ENCODE measurements at places on chromosomes 12 and 14.

DNA sequence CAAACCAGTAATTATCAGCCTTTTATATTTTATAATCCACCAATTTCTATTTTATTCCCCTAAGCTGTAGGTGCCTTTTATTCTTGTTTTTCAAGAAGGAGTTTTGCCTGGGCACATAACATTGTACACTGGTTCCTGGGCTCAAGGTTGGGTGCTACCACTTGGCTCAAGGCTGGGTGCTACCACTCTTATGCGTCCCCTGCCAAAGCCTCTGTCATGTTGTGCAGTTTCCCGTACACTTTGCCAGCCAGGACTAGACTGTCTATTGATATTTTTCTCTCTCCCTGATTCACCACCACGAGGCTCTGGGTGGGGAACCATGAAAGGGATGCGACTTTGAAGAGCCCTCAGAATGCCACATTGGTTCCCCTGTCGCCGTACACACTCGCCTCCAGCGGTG, 52.5 kb upstream of the VASH1 start:
- no peak for DNase-seq

DNA sequence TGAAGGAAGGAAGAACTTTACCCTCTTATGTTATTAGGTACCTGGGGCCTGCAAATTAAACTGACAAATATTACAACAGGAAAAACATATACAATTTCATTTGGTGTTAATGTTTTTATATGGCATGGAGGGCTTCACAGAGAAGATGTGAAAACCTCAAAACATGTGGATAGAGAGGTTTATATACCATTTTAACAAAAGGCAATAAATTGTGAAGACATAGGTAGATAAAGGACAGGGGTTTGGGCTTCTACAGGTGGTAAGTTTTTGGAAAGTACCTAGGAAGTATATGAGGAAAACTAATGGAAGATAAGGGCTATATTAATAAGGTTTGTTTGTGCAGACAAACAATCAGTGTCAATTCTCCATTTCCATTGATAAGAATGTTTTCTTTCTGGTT, 95.1 kb upstream of the ATF7IP start:
- DNase-seq = no peak

GRCh38 chr12:131642101-131642540, 68.8 kb upstream of the SFSWAP start:
- no peak for DNase-seq

DNA sequence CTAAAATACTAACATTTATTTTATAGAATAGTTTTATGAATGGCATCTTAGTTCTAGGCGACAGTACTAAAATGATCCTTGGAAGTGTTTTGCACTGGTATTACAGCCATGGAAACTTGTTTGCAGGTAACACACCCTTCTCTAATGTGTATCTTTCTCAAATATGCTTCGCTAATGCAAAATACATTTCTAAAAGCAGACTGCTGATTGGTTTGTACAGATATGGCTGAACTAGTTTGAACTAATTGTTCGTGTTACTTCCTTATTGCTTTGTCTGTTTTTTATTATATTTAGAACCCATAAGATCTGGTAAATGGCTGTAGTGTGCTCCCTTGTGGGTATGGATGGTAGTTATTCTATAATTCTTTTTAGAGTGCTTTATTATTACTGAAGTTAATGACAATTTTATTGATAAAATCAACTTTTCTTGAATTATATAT, 53.0 kb downstream of the ATF7IP start:
- DNase-seq = no peak

GRCh38 chr12:116324654-116325335, 47.3 kb upstream of the MED13L start:
- no peak for DNase-seq

GRCh38 chr12:14854586-14855183, 11.4 kb upstream of the ART4 start:
- DNase-seq = no peak

GRCh38 chr14:93375673-93376156, 28.7 kb downstream of the COX8C start:
- peak; percentile 47 for DNase-seq

DNA sequence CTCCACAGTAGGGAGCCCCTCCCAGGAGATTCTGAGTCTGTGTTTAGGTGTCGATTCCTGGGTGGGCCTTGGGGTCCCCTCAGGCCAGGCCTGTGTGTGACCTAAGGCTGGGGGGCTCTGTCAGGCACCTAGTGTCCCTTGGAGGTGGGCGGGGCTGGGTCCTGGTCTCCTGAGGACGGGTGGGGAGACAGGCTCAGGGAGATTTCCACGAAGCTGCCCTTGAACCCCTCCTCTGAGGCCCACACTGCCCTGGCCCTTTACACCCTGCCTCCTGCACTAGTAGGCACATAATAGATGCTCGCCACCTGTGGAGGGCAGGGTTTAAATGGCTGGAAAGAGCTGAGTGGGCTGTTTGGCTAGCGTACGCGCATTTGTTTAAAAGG, 32.9 kb downstream of the MEG3 start:
- DNase-seq = no peak

DNA sequence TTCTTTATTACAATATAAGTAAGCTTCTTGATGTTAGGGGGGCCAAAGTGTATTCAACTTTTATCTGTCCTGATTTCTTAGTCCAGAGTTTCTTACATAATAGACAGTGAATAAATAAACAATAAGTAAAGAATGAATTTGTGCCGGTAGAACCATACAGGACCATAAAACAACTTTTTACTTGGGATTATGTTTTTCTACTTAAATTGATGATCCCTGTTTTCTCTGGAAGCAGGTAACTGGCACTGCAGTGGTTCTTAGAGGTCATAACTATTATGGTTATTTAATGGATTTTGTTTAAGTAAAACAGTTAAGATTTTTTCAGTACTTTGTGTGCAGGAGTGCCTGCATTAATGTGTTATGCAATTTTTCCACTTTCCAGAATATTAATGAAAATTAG, 10.5 kb downstream of the CAND1 start:
- no peak for DNase-seq

- no peak for DNase-seq
Measured at GRCh38 chr12:94898388-94898787, 105.1 kb downstream of the NDUFA12 start.

GRCh38 chr14:70382536-70382935, 23.1 kb upstream of the COX16 start:
- no peak for DNase-seq

DNA sequence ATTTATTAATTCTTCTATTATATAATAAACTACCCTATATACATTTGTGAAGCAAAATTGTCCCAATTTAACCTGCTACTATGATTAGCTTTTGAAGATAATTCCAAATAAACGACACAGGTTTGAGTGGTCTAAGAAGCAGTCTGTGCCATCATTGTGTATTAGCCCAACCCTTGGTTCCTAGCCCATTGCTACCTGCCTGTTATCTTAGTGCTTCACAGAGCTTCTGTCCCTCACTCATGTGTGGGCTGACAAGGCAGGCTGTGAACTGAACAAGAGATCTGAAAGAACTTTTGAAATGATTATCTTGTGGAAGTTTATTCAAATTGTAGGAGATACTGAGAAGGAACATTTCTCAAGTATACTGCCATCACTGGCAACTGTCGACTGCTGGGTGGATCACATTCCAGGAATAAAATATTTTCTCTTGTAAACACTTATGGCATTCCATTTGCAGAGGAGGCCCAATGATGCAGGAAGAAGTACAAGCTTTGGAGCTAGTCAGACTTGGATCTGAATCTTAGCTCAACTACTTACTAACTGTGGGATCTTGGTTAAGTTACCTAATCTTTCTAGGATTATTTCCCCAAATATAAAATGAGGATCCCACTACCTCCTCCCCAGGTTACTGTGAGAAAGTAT, 7.8 kb upstream of the MTERF2 start:
- DNase-seq = no peak

DNA sequence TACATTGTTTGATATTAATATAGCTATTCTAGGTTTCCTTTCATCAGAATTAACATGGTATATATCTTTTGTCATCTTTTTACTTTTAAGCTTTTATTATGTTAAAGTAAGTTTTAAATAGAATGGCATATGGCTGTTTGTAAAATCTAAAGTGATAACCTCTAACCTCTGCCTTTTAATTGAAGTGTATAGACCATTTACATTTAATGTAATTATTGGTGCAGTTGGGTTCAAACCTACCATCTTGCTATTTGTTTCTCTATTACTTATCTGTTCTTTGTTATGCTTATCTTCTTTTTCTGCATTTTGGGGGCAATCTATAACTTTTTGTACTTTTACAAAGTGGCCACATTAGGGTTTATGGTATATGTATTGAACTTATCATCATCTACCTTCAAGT, 35.8 kb downstream of the PRMT8 start:
- no peak for DNase-seq

- DNase-seq = no peak
Measured at GRCh38 chr12:54147186-54147585, 41.6 kb downstream of the SMUG1 start.

- DNase-seq = no peak
Measured at GRCh38 chr14:33631021-33631420, 319.9 kb downstream of the EGLN3 start.

DNA sequence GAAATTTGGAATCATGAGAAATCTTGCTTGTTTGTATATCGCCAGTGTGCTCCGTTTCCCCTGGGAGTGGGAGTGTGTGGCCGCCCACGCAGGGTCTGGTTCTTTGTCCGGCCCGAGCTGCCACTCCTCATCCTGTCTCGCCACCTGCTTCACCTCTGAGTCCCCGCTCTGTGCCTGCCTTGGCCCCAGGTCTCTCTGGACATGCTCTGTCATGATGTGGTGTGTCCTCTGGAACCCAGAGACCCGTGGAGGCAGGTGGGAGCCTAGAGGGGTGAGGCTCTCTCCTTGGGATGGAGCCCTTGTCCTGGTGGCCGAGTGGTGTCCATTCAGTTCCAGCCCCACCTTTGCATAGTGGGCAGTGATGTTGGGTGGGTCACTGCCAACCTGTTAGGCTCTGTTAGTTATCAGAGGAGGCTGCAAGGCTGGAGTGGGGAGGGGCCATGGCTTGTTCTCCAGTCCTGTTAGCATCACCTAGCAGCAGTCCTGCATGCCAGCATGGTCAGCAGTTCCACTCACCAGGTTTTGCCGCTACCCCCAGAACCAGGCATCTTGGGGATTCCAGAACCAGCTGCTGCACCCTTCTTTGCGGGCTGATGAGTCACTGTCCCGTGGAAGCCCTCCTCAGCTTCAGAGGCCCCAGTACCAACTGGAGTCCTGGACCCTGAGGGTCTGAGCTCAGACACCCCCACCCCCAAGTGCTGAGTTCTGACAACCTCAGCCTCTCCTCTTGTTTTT, 76.5 kb downstream of the EP400 start:
- no peak for DNase-seq

GRCh38 chr12:2553388-2554126, 241.2 kb upstream of the FKBP4 start:
- DNase-seq = no peak

GRCh38 chr12:104632724-104633201, 176.0 kb downstream of the CHST11 start:
- no peak for DNase-seq

DNA sequence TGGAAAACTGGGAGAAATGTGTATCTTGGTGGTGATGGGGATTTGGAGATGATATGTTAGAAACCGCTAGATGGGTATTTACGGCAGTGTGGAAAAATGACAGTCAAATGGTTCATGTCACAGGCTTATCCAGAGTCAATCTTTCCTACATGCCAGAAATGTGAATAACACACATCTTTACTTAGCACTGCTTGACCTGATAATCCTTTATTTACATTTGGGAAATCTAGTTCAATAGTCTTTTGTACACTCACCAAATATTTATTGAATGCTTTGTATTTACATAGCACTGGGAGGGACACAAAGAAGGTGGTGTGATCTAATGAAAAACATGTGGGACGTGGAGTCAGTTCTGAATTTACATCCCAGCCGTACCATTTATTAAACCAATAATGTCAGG, 208.2 kb downstream of the DIO2 start:
- DNase-seq = no peak

GRCh38 chr12:42365486-42365885, 39.5 kb downstream of the PPHLN1 start:
- no peak for DNase-seq

DNA sequence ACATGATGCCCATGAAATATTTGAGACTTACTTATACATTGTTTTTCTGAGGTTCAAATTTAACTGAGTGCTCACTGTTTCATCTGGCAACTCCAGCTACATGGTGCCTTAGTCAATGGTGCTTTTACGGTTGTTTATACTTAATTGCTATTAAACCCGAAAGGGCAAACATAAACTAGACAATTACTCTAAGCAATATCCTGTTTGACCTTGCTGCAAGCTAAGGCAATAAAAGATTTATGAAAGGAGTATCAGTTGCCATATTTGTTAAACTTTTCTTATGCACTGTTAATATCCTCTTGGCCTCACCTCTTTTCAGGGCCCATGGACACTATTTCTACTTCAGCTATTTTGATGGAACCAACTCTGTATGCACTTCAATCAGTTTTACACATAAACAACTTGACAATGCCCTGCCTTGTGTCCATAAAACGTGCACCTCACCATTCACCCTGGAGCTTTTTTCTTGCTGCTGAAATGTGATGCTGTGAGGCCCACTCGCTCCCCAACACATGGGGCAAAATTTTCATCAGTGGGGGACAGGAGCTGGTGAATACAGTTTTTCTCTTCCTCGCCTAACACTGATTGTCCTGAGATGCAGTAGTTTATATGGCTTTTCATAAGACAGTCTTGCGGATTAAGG, 64.1 kb upstream of the HIF1A start:
- no peak for DNase-seq

GRCh38 chr14:100329233-100330006, 6.3 kb downstream of the SLC25A47 start:
- DNase-seq = no peak

GRCh38 chr12:115412831-115413230, 728.9 kb upstream of the TBX3 start:
- DNase-seq = no peak

- no peak for DNase-seq
Measured at GRCh38 chr12:116534311-116535121, 24.7 kb upstream of the MAP1LC3B2 start.

DNA sequence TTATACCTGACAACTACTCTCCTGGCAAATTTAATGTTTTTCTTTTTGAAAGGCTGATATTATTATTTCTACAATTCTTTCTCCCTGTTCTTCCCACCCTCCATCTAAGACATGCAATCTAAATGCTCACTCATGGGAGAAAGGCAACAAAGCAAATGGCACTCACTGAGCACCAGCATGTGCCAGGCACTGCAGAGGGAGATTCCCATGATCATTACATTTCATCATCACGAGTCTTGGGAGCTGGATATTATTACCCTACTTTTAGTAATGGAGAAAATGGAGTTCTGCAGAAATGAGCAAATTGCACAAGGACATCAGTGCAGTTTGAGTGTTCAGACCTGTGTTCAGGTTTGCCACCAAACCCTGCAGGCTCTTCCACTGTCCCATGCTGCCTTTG, 27.9 kb downstream of the PPM1H start:
- DNase-seq = no peak

DNA sequence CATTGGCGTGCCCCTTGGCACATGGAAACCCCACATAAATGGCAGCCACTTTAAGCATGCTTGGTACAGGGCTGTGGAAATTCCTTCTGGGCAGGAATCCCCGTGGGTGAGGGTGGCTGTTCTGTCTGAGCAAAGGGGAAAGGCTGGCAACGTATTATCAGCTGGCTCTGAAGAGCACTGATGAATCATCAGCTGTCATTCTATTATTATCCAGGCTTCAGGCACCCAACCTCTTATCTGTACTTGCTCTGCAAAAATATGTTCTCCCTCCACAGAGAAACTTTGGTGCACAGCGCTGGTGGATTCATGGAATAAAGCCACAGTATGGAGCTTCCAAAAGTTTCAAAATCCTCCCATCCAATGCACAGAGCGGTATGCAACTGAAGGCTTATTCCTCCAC, 167.1 kb downstream of the TBX5 start:
- DNase-seq = no peak
